ENCODE measurements at places on chromosomes 11 and 22.

DNA sequence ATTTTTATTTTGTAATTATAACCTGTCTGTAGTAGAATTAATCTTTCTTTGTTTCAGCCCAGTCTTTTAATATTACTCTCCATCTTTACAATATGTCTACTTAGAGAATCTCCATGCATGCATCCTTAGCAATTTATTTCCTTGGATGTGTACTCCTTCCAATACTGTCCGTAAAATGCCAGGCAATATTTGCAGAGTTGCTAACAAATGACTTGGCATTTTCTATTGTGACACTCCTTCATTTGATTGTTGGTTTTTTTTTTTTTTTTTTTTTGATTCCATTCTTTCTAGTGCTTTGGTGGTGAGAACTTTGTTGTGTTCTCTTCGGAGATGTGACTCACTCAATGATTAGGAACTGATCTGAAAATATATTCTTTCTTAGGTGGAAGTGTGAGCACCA, 220.3 kb downstream of the CNTN5 start:
- DNase-seq: no peak

DNA sequence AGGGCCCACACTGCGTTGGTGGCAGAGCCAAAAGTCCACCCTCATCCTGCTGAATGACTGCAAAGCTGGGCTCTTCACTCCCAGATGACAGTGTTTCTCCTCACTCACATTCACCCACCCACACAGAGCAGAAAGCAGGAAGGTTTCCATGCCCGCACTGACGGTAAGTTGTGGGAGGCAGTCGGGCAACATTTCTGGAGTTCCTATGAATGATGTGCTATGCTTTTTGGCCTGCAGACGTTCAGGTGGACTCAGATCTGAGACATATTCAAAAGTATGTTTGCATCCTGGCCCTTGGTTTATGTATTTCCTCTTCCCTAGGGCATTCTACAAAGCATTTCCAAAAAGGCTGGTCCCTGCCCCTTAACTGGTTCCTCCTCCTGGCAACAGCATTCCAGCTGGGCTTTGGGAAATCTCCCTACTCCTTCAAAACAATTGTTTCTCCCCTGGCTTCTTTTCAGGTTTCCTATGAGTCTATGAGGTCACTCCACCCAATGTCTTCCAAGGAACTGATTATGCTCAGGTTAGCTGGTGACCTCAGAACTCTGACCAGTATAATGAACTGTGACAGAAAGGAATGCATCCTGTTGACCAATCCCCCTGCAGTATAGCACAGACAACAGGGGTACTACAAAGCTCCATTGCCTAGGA, 36.4 kb downstream of the PACSIN2 start:
- DNase-seq: no peak

DNA sequence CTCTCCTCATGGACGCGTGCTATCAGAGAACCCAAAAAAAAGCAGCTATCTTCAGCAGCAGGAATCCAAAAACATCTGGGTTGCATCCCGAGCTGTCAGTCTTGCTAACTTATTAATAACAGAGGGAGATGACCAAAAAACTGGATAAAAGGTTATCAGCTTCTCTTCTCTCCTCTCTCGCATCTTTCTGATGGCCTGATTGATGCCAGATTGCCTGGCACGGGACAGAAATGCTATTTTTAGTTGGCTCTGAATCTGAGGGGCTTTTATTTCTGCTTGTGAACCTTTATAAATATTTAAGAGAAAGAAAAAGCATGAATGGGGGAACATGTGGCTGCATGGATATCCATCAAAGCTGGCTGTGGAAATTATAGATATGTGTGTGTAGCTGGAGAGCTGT, 230.3 kb downstream of the ETS1 start:
- DNase-seq: no peak

- DNase-seq: no peak
Observed at GRCh38 chr22:45226503-45227186, 14.0 kb downstream of the KIAA0930 start.

- DNase-seq: no peak
Observed at GRCh38 chr22:28702891-28703290, 23.3 kb upstream of the TTC28 start.

GRCh38 chr11:115580927-115581680, 76.9 kb upstream of the CADM1 start:
- no peak for DNase-seq

- no peak for DNase-seq
Observed at GRCh38 chr11:9060700-9061111, 30.7 kb downstream of the SCUBE2 start.

DNA sequence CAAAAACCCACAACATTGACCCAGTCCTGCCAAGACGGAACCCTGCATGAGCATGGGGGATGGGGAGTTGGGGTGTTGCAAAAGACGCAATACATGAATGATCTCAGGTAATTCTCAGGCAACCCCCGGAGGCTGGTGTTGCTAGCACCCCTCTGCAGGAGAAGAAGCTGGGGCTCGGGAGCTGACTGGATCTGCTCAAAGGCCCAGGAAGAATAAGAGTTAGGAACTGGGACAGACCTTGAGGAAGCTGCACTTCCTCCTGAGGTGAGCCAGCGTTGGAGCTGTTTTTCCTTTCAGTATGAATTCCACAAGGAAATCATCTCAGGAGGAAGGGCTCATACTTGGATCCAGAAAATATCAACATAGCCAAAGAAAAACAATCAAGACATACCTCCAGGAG, at the start of gene KRTAP5-9:
Gene KRTAP5-9, plus strand, starts transcription at position 301 of the 400 bp plus-strand sequence. CDS start 238 bp downstream, outside the sequence.
- no peak for DNase-seq

GRCh38 chr11:20045098-20045688, 115.1 kb downstream of the DBX1 start:
- DNase-seq: no peak

DNA sequence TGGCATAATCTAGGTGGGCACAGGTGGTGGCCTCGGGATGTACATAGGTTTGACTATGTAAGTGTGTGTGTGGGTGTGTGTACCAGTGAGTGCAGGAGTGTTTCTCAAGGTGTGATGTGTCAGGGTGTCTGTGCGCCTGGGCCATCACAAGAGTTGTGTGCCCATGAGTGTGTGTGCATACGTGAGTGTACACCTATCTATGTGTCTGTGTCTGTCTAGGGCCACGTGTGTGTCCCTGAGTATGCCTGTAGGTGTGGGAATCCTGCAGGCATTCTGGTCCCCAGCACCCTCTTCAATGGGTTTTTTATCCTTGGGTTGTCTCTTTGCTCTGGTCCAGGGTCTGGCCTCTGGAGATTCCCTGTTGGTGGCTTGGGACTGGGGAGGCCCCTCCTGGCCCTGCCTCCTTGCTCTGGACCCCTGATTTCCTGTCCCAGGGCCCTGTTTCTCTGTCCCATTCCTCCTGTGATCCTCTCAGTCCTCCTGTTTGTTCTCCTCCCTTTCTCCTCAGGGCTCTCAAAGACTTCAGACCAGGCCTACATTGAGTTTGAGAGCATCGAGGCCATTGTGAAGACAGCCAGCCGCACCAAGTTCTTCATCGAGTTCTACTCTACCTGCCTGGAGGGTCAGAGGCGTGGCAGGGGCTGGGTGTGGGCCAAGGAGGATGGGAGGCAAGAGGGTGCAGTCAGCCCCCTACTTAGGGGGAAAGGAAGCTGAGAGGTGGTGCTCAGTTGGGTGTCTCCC, 9.4 kb downstream of the INPPL1 start:
- DNase-seq: no peak

GRCh38 chr11:29527391-29527936, 489.4 kb downstream of the KCNA4 start:
- DNase-seq: no peak

DNA sequence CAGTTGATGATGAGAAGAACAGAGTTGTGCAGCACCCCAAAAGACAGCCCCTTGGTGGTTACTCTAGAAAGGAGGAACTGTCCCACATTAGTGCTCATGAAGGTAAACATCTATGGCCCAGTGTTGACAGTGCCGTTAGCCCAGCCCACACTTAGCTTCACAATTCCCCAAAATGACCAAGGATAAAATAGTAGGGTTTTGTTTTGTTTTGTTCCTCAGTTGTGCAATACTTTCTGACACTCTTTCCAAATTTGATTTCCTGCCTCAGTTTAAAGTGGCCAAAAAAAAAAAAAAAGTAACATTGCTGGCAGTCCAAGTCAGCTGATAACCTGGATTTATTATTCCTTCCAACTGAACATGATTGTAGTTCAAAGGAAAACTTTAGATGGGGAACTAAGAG, 269.4 kb downstream of the TMEM135 start:
- no peak for DNase-seq

- DNase-seq: peak; percentile 32
Observed at GRCh38 chr22:25235547-25236290, 16.3 kb downstream of the CRYBB2 start.

DNA sequence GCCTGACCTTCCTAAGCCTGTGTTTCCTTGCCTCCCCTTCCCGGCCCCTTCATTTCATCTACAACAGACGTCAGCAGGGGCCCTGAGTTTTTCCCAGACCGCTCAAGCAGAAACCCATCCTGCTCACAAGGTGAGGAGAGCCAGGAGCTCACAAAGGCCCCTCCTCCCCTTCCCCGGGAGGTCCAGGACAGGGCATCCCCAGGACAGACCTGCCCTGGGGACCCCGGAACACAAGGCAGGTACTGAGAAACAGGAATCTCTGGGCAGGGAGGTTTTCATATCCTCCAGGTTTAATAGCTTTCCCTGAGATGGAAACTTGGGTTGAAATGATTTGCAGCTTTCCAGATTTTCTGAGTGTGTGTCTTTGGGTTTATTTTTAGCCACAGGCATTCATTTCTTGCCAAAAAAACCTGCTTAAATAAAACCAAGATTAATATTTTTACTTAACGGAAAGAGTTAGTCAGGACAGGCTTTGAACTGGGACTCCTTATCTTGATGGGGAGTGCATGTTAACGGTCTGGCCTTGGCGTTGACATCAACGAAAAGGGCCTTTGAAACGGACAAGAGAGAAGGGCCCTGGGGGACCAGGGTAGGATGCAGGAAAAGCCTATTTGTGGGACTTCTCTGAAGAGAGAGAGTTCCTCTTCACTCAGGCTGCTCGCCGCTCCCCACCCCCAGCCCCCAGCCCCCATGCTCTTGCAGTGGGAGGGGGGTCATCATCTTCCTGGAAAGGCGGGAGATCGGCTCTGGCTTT, 38.5 kb downstream of the TIMP3 start:
- DNase-seq: no peak

GRCh38 chr11:110564676-110565356, 135.1 kb downstream of the FDX1 start:
- no peak for DNase-seq

DNA sequence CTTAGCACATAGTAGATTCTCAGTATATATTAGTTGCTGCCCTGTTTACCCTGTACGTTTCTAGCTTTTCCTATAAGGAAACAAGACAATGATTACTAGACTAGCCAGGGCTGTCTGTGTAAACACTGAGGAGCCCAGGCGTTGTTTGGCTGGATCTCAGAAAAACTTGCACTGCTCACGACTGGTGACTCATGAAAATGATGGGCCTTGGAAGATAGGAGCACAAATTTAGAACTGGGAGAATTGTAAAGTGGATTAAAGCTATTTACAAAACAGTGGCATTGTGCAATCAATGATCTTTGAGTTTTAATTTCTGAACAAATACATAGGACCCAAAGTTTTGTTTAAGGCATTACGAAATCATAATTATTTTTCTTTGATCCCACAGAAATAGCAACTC, 276.9 kb downstream of the FAM76B start:
- no peak for DNase-seq

- DNase-seq: no peak
Observed at GRCh38 chr11:69438286-69438920, 43.1 kb upstream of the LINC01488 start.

GRCh38 chr22:22450343-22450839, 58.2 kb downstream of the ZNF280B start:
- DNase-seq: no peak

- no peak for DNase-seq
Observed at GRCh38 chr11:75427181-75427580, 5.8 kb downstream of the KLHL35 start.

DNA sequence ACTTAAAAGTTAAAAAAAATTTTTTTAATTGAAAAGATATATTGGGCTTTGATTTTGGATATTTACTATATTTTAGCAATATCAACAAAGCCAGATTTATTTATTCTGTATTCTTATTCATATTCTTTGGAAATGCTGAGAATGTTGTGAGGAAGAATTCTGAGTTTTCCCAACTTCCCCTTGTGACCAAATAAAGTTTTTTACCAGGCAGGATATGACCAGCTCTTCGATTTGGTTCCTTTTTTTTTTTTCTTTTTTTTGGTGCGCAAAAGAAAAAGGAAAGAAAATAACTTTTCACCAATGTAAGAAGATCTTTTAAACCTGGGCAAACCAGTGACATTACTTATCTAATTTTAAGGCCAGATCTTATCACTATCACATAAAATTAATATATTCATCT, 12.9 kb downstream of the TCP11L1 start:
- DNase-seq: no peak

DNA sequence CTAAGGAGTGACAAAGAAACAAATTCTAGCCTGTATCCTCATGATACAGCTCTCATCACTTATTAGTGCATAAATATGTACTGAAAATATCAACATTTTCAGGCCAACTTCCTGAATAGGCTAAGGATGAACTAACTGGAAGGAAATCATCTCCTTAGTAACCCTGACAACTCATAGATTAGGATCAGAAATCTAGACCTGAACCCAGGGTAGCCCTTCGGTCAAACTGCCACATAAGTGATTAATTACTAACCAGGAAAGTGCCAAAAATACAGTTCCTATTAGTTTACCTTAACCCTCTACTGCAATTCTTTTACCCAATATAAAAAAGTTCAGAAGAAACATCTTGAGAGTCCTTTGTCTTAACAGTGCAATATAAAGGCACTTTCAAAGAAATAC, 40.0 kb downstream of the AMBRA1 start:
- DNase-seq: no peak

DNA sequence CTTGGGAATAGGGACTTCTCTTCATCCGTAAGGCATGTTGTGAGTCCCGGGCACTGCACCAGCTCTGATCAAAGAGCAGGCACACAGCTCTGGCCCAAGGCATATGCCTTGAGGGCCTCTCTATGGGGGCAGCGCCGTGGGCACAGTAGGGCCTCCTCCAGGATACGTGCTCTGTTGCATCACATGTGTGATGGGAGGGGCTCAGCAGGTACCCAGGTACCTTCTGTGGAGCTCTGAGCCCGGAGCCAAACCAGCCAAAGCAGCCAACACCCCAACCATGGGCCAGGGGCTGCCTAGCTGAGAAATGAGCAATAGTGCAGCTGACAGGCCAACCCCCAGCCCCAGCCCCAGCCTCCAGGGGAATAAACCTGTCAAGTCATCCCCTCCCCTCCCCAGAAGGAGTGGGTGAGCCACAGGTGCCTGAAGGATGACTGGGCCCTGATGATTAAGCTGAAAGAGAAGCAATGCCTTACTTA, 79.7 kb upstream of the SHISAL1 start:
- DNase-seq: no peak

GRCh38 chr11:7793233-7793632, 3.5 kb downstream of the OR5P2 start:
- DNase-seq: no peak
